ENCODE measurements at places on chromosomes 2 and 18.

- DNase-seq: no peak
Measured at GRCh38 chr2:136443661-136444060, 321.7 kb upstream of the THSD7B start.

GRCh38 chr2:237156031-237156856 lies 70.6 kb downstream of the COPS8 start:
- DNase-seq: no peak

- DNase-seq: no peak
Measured at GRCh38 chr2:193446967-193447366, 1252.2 kb upstream of the TMEFF2 start.

DNA sequence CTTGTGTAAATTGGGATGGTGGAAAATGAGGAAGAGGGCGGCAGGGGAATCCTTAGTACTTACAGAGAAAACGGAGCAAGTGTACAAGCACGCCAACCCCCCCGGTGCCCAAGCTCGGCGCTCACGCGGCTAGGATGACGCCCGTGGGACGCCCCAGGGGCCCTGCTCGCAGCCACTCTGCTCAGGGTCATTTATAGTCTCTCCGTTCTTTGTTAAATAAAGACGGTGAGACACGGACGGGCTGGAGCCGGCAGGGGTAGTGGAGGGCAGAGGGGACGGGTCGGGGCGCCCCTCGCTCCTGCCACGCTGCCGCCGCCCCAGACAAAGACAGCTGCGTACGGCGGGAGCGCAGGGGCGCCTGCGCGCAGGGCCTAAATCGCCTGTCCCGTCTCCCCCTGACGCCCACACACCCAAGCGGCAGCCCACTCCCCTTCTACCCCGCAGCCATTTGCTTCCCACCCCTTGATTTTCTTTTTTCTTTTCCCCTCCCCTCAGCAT lies 37.8 kb downstream of the PCBP1 start:
- peak; percentile 61 for DNase-seq

GRCh38 chr2:203346612-203347011 lies 18.4 kb downstream of the ABI2 start:
- no peak for DNase-seq

DNA sequence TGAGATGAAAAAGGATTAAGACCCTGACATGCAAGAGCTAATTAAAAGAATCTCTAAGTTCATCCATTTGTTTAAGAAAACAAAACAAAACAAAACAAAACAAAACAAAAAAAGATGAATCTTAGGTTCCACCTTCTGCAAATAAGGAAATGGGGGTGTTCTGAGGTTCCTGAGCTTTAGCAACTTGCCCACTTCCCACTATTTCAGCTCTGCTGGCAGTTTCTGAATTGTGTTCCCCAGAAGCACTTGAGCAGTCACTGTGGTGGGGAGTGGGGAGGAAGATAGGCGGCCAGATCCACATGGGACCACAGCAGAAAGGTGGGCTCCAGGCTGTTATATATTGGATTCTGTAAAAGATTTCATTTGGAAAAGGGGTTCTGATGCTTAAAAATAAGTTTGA lies 20.3 kb downstream of the INO80C start:
- no peak for DNase-seq

DNA sequence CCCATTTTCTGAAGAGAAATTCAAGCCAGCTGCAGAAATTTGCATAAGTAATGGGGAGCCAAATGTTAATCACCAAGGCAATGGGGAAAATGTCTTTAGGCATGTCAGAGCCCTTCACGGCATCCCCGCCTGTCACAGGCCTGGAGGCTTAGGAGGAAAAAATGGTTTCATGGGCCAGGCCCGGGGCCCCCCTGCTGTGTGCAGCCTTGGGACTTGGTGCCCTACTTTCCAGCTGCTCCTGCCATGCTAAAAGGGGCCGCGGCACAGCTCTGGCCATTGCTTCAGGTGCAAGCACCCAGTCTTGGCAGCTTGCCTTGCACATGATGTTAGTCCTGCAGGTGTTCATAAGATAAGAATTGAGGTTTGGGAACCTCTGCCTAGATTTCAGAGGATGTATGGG lies 1235.7 kb downstream of the DPP10 start:
- no peak for DNase-seq

Data from WTC11 (cell line).